ENCODE measurements at places on chromosomes 2 and 18.

- DNase-seq, result peak; percentile 84
Observed at GRCh38 chr2:28408764-28409599, 16.3 kb downstream of the FOSL2 start.

- no peak for DNase-seq
Observed at GRCh38 chr2:236592821-236593220, 23.2 kb downstream of the ACKR3 start.

- DNase-seq, result no peak
Observed at GRCh38 chr2:189287982-189288521, 108.5 kb upstream of the COL5A2 start.

- no peak for DNase-seq
Observed at GRCh38 chr2:19932928-19933327, 31.1 kb upstream of the TTC32 start.

DNA sequence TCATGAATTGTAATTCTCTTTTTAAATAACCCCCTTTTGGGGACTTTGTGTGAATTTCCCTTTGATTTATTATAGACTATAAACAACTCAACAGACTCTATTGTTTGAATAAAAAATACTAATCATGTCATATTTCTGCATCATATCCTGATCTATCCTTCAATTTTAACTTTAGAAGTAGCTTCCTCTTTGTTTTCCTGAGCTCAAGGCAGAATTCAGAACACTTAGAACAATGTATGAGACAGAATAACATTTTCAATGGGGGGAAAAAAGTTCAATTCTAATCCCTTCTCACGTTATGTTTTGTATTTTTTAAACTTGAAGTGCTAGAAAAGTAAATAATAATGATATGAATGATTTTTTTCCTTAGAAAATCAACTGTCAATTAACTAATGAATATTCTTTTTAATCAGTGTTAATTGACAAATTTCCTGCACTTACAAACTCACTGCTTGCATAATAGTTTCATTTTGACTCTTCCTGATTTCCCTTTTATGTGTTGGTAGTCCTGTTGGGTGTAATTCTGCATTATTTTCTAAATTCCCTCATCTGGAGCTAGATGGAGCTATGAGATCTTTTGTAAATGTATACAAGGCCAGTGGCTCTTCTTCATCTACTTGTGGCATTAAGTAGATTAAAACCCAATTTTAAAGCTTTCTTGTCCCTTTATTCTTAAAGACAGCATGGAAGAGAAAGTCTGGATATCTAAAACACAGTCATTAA lies 326.1 kb downstream of the PARD3B start:
- peak; percentile 43 for DNase-seq

- DNase-seq, result no peak
Observed at GRCh38 chr2:50863218-50863617, 168.7 kb downstream of the NRXN1 start.

DNA sequence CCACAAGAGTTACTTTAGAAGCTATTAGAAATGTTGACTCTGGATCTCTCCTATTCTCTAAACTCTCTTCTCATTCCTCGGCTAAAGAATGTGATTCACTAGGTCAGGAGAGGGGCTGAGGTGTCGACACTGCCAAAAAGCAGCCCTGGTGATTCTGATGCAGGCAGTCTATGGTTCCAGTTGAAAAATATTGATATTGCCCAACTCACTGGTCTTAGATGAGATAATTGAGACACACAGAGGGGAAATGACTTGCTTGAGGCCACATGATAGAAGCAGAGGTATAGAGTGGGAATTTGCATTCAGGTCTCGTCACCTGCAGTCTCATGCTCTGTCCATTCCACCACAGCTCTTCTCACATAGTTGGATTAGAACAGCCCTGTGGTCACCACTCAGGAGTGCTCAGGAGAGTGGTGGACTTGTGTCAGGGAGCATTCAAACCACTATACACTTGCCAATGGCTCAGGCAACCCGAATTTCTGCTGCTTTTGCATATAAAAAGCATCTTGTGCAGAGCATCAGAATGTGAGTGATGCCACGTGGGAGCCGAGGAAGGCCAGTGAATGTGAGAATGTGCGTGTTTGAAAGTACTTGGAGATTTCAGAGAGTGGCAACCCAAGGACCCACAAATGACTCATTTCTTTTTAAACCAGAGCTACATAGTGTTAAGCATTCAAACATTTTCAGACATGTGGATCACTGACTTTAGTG lies 65.1 kb upstream of the CTLA4 start:
- DNase-seq, result no peak

DNA sequence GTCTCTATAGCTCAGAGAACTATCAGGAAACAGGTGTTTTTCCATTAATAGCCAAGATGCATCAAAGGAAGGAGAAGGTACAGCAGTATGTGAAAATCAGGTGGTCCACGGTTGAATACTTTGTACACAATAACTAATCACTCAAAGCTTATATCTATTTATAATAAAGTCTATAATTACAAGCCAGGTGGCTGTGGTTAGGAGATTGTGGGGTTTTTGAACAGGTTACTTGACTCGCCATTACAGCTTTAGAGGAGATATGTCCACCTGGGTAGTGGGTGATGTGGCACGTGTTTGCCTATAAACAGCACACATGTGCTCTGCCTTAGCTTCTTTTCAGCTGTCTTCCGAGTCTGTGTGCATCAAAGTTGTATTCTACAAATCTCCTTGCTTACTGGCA lies 892.2 kb upstream of the ZEB2 start:
- DNase-seq, result no peak

- DNase-seq, result no peak
Observed at GRCh38 chr2:66693076-66693965, 258.4 kb downstream of the MEIS1 start.

- DNase-seq, result no peak
Observed at GRCh38 chr2:55175254-55176093, 56.6 kb downstream of the CLHC1 start.

GRCh38 chr2:23940718-23941620 lies 706 bp downstream of the UBXN2A start:
- no peak for DNase-seq

DNA sequence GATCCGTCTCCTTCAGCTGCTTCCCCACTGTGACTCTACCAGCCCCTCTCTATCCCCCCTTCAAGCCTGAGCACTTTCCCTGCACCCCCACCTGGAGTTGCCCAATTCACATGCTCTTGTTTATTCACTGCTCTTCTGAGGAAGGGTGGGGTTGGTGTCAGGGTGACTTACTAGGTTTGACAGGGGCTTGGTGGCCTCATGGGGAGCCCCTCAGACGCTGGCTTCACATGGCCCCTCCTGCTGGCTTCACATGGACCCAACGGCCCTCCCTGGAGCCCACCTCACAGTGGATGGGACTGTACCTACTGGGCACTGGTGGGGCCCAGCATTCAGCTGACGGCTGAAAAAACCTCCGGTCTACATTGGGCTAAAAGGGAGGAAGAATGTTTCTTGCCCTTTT lies 16.7 kb upstream of the MRPL33 start:
- no peak for DNase-seq

GRCh38 chr18:148841-149240 lies 9.5 kb upstream of the USP14 start:
- DNase-seq, result no peak

- DNase-seq, result no peak
Observed at GRCh38 chr18:14106906-14107305, 25.3 kb downstream of the ZNF519 start.

- DNase-seq, result no peak
Observed at GRCh38 chr2:134178138-134178877, 75.6 kb upstream of the MGAT5 start.

- no peak for DNase-seq
Observed at GRCh38 chr2:202883987-202884675, 12.6 kb upstream of the ICA1L start.

DNA sequence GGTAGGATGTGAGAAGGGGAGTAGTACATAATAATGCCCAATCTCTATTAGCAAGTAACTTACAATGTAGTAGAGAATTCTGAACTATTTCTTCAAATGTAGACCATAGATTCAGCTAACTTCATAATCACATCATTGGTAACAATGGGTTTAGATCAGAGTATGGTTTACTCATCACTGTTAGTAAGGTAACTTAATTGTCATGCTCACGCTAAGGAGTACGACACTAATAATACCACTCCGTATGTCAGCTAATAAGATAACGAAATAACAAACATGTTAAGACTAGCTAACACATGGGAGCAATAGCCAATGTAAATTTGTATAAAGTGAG lies 56.4 kb upstream of the CCDC141 start:
- DNase-seq, result no peak

- DNase-seq, result no peak
Observed at GRCh38 chr2:168928113-168928831, 27.2 kb downstream of the G6PC2 start.

GRCh38 chr18:32177530-32177929 lies 12.3 kb upstream of the MEP1B start:
- DNase-seq, result no peak

- no peak for DNase-seq
Observed at GRCh38 chr2:234795272-234795920, 156.4 kb upstream of the SH3BP4 start.

DNA sequence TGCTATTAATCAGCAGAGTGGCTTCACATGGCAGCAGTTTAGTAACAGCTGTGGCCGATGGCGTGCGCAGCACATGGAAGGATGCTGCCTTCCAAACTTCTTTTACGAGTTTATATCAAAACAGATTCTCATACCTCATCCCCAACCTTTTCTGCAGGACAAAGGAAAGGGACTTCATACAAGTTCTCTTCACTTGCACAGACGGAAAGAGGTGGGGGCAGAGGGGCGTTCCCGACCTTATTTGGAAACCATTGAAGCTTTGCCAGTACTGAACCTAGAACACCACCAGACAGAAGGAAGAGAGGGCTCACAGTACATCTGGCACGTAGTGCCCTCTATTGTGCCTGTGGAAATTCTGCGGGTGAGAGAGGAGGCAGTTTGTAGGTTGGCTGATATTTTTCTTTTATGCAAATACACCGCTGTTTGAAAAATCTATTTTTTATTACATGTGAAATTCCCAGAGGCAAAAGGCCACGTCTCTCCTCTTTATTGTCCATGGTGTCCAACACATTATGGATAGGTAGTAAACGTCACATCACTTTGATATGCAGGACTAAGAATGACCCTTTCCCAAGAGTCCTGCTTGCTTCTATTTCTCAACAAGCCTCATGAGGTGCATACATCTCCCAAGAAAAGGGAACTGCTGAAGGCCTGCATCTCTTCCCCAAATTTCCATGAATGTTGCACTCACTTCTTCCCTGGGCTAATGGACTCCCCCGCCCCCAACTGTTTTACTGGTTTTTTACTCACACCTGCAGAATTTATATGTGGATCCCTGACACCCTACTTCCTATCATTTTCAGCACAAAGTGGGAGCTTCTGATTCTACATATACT lies 31.3 kb downstream of the COLEC12 start:
- no peak for DNase-seq

GRCh38 chr2:88735133-88735532 lies 43.7 kb downstream of the RPIA start:
- DNase-seq, result no peak

Data from smooth muscle cell of the brain vasculature (primary cell).